ENCODE measurements at places on chromosomes 4 and X.

- DNase-seq = no peak
These were observed 23.0 kb upstream of the HPGD start for GRCh38 chr4:174545268-174545667.

DNA sequence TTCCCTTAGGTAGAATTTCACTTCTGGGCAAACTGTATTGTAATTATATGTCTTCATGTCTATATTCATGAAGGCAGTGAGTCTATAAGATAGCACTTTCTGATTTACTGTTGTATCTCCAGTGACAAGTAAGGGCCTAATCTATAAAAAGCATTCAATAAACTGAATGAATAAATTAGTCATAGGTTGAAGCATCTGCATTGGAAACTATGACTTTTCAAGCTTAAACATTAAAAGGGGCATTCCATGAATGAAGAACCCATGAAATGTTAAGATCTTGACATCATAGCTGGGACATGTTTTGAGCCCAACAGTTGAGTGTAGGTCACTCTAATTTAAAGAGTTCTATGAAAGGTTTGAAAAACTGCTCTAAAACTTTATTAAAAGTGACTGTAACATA lies 159.3 kb upstream of the LCORL start:
- DNase-seq = no peak

DNA sequence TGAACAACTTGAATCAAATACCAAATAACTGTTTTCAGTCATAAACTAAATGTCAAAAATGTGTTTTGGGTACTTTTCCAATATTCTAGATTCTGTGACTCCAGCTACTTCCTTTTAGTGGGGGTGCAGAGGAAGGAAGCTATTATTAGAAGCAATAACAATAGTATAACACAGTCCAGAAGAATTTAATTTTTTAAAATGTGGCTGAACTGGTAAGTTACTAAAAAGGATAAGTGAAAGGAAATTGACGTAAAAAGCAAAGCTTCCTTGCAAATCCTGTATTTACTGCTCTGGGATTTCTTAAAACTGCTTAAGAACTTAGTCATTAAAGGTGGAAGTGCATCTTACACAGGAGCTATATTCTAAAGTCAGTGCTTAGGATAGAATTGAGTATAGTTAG lies 53.2 kb downstream of the MOSPD2 start:
- no peak for DNase-seq

GRCh38 chr4:122341886-122342285 lies 36.9 kb upstream of the ADAD1 start:
- DNase-seq = no peak

- no peak for DNase-seq
These were observed 19.7 kb downstream of the HERC6 start for GRCh38 chr4:88398381-88398780.

DNA sequence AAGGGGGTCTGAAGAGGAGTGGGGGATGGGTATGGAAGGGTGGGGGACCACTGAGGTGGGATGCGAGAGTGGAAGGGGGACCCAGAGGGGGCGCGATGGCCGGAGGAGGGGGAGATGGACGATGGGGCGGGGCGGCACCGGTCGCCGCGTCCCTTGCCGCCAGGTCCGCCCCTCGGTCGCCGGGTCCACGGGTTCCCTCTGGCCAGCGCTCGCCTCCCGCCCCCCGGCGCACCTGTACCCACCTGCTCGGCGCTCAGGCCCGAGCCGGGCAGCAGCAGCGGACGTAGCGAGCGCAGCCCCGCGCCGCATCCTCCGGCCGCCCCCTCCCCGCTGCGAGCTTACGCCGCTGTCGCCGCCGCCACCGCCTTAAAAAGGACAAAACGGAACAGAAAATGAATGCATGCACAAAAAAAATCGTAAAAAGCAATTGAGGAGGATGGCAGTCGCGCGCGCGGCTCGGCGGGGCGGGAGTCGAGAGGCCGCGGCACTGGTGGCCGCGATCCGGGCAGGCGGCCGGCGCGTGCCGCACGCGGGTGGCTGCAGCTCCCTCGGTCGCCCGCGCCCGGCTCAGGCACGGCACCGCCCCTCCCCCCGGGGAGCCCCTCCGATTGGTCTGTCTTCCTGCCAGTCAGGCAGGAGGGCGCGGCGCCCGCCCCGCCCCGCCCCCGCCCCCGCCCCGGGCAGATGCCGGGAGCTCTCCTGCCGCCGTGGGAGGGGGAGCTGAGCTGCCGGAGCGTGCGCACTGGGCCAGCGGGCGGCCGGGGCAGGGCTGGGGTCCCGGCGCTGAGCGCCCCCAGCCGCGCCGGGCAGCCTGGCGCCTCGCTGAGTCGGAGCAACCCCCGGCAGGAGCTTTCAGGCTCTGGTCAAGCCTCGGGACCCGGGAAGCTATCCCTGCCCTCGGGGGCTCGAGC lies at the start of gene JAKMIP1:
TSS of gene JAKMIP1 (minus strand) at position 539 of the 911 bp plus-strand sequence. CDS start 87,699 bp downstream, outside the sequence.
- DNase-seq = peak; percentile 98

DNA sequence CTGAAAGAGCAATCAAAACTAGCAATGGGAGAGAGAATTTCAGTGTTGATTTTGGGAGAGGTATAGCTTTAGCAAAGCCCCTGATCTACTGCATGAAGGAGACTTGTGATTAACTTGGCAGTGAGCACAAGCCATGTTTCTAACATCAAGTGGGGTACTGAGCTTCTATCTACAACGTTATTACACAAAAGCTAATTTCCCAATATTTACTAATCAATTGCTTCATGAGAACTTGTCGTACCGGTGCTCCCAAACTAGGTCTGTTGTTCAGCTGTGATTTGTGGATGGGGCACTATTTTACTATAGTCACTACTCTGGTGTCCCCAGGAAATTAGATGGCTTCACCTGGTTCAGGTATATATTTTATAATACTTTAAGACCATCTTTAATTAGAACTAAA lies 16.2 kb downstream of the ANK2 start:
- DNase-seq = no peak

DNA sequence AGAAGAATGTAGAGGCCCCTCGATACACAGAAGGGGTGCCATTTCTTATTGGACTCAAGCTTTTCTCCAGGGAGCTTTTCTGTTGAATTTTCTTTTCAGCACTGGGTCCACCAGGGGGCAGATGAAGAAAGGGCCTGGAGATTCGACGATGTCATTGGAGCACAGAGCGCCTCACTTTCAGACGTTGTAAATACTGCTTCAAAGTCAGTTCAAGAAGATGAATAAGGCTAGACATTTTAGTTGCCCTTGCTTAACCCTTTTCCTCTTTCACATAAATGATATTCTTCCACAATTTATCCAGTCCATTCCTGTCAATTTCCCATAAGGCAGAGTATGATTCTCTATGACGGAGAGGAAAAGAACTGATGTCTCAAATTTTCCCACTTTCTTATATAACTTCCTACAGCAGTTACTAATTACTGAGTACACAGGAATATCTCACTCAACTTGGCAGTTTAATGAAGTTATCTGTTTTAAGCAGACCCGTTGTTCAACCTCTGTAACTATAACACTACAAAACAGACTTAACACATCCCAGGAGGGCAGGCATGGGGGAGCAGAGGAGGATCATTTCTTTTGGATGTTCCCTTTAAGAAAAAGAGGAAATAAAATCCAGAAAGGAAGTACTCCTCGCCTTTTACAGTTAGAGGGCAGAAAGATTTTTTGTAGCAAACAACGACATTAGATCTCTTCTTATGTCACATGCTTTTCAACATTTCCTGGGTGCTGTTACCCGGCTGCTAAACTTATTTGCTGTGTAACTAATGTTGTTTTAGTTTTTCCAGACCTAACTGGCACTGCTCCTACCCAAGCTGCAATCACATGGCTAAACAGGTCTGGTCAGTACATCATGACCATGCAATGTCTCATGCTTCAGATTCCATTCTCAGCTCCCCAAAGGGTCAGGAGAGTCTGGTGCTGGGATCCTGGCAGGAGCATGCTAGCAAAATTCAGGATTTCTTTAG lies 12.2 kb upstream of the CENPU start:
- peak; percentile 88 for DNase-seq

GRCh38 chrX:54049801-54050200 lies 5.5 kb upstream of the PHF8 start:
- no peak for DNase-seq

DNA sequence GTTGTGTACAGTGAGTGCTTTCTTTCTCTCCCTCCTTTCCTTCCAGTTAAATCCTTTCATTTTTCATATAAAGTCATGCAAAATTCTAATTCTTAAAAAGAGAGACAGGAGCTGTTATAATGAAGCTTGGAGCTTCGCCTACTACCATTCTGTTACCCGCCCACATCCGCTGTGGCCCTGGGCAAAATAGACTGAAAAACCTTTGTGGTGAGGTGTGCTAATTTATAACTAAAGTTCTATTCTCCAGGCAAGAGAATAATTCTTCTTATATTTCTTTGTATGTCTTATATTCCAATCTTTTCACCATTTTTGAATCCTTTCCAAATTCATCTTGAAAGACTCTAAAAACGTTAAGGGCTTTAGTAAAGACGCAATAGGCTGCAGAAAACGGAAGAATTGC lies 7.0 kb downstream of the QRFPR start:
- no peak for DNase-seq

GRCh38 chrX:122115604-122116003 lies 1068.2 kb downstream of the GLUD2 start:
- DNase-seq = no peak

DNA sequence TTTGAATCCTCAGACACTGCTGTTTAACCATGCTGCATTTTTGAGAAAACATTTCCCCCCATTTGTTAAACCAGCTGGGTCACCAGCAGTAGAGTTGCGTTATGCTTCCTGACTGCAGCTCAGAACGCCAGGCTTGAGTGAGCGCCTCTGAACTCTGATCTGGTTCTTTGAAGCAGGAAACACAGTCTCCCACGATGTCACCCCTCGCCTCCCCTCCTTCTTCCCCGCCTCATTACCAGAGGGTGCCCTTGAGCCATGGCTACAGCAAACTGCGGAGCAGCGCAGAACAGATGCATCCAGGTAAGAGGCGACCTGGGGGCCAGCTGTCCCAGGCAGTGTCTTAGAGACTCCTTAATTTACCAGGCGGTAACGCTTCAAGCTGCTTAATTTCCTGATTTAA lies 78.4 kb downstream of the REPS2 start:
- no peak for DNase-seq

DNA sequence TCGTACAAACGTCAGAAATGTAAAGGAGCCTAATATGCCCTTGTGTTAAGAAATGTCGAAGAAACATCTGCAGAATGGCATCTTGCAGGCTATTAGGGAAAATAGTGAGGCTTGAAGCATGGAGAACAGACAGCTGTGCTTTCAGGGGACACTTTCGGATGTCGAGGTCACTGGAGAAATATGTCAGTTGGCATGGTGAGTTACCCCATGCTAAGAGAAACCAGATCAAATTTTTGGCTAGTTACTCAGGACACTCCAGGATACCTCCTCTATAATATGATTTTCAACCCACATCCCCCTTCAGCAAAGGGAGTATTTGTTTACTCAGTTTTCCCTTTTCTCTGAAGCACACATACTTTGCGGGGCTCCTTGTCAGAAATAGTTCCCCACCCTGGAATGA lies 171.4 kb downstream of the GPC3 start:
- DNase-seq = no peak

DNA sequence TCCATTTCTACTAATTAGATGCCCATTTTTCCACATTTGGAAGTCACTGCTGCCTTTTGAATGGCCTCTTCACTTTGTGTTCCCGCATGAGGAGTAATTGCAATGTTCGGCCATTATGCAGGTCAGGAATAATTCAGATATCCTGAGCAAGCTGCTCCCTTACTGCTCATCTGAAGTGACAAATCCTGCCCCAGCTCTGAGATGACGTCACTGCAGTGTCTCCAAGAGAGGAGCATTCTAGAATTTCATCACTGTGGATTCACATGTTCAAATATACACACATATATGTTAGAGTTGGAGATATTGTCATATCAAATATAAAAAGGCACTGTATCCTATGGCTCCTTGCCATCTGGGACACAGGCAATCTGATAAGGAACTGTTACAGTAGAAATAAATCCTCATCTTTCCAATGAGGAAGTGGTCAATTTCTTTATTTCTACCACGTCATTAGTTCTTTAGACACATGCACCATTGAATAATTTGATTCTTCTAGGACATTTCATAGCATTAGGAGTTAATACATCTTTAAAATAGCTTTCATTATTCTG lies 706.9 kb upstream of the TENM3 start:
- no peak for DNase-seq

Measured in GM13977 (cell line).